Neural crest cell (in vitro differentiated cells): ENCODE measurements at places on chromosomes 12 and 14. TPM values are rescaled to one million over a fixed set of nuclear protein-coding genes. Genes with fewer than 3 reads are reported as not detected.

Gene KRT3
- total RNA-seq, result not detected in 2 replicates

Gene JPH4
- 1.3 and 1.4 TPM in 2 replicates for total RNA-seq

Gene CD163
- not detected in 2 replicates for total RNA-seq

Gene ART4
- total RNA-seq, result not detected in 2 replicates

Gene WIF1
- not detected in 2 replicates for total RNA-seq

Gene PCK2
- 26.1 and 26.7 TPM in 2 replicates for total RNA-seq

Gene CBLN3
- total RNA-seq, result 0.86 and 1.0 TPM in 2 replicates

DNA sequence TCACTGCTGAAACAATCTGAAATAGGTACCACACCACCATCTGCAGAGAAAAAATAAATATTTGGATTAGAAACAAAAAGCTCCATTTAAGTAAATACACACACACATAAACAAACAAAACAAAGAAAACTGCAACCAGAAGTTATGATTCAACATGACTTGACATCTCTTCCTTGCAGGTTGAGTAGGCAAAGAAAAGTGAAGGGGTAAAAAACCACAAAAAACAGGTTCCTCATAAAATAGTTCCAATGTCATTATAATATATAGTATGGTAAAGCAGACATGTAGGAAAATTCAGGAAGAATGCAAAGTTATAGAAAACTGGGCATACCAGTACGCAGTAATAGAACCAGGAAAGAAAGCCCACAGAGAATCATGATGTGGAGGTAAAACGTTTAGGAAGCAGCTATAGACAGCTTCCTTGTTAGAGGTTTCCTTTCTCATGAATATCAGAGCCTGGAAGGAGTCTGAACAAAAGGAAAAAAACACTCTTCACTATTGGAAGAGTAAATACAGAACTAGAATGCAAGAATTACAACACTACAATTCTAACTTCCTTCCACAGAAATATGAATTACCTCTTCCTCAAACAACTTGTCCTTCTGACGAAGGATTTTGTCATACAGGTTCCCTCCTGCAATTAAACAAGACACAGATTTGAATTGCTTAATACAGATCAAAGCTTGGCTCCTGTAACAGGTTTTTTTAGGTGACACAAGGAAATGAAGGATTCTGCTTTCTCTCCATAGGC lies 6.1 kb downstream of the NEK9 start:
- DNase-seq, result no peak

- no peak for DNase-seq
Measured at GRCh38 chr12:12294215-12295005, 27.6 kb upstream of the LRP6 start.

GRCh38 chr12:82723093-82723492 lies 36.4 kb downstream of the TMTC2 start:
- no peak for DNase-seq

DNA sequence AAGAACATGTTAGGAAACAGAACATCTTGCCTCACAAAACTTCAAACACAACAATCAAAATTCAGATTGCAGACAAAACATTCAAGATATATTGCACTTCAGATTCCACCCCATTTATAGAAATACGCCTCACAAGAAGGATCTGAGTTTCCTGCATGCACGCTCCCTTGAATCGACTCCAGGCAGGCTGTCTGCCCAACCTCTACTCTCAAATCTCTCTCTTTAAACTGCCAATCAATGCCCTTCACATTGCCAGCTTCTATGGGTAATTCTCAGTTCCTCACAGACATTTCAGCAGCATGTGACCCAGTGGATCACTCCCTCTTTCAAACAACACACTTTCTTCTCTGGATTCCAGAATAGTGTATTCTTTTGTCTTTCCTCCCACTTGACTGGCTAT lies 184.1 kb downstream of the PRKD1 start:
- DNase-seq, result no peak

GRCh38 chr12:75631831-75632230 lies 120.4 kb upstream of the KRR1 start:
- no peak for DNase-seq

GRCh38 chr12:85821759-85822158 lies 14.4 kb downstream of the RASSF9 start:
- DNase-seq, result no peak

- no peak for DNase-seq
Measured at GRCh38 chr12:89710873-89711750, 2.5 kb upstream of the ATP2B1 start.

DNA sequence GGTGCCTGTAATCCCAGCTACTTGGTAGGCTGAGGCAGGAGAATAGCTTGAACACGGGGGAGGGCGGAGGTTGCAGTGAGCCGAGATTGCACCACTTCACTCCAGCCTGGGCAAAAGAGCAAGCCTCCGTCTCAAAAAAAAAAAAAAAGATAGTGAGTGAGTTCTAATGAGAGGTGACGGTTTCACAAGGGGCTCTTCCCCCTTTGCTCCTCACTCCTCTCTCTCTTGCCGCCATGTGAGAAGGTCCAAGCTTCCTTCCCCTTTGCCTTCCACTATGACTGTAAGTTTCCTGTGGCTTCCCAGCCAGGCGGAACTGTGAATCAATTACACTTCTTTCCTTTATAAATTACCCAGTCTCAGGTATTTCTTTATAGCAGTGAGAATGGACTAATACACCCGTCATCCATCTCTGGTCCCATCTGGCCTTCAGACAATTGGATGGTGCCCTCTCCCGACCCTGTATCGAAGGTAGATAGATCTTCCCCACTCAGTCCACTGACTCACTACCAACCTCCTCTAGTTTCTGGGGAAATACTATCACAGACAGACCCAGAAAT lies 27.0 kb upstream of the RCOR1 start:
- DNase-seq, result no peak

- no peak for DNase-seq
Measured at GRCh38 chr12:54692353-54692752, 44.2 kb upstream of the DCD start.

DNA sequence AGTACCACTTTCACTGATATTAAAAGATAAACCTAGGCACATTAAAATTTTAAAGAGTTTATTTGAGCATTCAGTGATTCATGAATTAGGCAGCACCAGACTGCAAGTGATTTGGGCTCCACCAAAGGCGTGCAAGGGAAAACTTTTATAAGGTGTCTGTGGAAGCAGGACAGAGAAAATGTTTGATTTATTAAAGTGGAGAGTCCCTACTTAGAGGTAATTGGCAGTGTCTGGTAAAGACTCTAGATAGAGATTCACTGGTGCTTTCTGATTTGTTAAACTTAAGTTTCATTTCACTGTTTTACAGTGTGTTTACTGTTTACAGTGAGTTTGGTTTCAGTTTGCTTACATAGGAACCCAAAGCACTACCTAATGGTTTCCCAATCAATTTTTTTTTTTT lies 72.8 kb downstream of the ANKS1B start:
- no peak for DNase-seq

DNA sequence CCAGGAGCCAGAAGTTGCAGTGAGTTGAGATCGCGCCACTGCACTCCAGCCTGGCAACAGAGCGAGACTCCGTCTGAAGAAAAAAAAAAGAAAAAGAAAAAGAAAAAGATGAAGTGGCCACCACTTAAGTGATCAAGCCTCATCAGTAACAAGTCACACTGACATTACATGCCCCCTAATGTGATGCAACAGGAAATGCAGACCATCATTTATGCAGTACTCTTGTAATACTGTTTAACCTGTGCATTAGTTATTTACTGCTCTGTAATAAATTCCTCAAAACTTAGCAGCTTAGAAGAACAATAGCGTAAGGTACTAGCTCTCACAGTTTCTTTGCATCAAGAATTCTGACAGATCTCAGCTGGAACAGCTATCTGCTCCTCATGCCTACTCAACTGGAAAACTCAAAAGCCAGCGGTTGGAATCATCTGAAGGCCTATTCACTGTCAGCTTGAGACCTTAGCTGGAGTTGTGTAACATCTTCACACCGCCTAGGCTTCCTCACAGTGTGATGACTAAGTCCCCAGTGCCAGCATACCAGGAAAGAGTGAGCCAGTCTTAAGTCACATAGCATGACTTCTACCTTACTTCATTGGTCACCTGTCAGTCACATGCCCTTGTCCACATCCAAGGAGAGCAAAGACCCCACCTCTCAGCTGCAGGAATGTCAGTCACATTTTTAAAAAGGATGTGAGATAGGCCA lies 31.5 kb downstream of the EPS8 start:
- DNase-seq, result no peak

- DNase-seq, result no peak
Measured at GRCh38 chr12:72277415-72277814, 5.2 kb downstream of the TRHDE start.

- no peak for DNase-seq
Measured at GRCh38 chr12:108959748-108960655, 60.9 kb downstream of the SVOP start.

DNA sequence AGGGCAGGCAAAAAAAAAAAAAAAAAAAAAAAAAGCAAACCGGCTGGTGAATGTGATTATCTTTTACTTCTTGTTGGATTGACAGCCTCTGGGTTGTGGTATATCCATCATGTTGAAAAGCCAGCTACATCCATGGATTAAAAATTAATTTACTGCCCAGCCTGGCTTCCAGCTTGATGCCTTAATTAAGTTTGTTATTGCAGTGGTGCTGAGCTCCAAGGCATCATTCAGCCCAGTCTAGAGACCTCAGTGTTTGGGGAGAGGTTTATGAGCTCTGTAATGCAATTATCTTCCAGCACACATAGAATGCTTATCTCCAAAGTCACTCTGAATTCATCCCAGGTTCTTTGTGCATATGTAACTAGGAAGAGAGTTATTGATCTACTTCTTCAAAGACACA lies 114.8 kb downstream of the RIMBP2 start:
- DNase-seq, result no peak

DNA sequence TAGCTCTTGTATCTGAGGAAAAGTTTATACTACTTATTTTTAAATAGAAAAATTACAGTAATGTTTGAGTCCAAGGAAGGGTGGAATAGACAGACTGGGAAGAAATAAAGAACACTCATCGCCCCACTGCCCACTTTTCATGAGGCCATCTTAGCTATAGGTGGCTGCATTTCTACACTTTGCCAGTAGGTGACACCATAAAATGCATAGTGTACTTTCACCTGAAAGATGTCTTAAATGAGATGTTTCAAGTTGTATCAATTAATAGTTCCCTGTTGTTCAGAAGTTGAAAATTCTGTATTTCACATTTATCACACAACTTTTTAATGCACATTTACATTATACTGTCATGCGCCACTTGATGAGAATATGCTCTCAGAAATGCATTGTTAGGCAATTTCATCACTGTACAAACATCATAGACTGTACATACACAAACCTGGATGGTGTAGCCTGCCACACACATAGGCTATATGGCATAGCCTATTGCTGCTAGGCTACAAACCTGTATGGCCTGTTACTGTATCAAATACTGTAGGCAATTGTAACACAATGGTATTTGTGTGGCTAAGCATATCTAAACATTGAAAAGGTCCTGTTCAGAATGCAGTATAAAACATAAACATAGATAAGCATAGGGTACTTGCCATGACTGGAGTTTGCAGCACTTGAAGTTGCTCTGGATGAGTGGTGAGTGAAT lies 27.6 kb downstream of the PMCH start:
- no peak for DNase-seq
